Activated T-cell treated with anti-CD3 and anti-CD28 coated beads, Interleukin-2, amount 50 U/mL, for 48 hours (primary cell): ENCODE measurements at places on chromosomes 2 and 18.

DNA sequence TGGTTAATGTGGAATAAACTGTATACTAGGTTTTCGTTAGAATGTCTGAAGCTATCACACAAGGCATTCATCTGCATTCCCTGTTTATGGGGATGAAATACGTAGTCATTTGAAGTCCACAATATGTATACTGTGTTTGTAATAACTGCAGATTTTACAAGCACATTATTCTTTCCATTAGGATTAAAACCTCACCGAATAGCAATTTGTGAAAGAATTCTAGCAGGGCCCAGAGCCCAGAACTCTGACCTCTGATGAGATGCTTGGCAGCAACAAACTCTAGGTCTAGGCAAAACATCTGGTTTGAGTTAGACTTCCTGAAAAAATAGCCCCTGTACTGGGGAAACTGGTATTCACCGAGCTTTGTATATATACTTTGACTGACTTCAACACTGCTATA, 158.2 kb downstream of the SRBD1 start:
- no peak for DNase-seq

- peak; percentile 85 for DNase-seq
These were observed 46.9 kb downstream of the DNMT3A start for GRCh38 chr2:25294573-25295462.

- no peak for DNase-seq
These were observed 1038.0 kb upstream of the PIK3C3 start for GRCh38 chr18:40917056-40917455.

DNA sequence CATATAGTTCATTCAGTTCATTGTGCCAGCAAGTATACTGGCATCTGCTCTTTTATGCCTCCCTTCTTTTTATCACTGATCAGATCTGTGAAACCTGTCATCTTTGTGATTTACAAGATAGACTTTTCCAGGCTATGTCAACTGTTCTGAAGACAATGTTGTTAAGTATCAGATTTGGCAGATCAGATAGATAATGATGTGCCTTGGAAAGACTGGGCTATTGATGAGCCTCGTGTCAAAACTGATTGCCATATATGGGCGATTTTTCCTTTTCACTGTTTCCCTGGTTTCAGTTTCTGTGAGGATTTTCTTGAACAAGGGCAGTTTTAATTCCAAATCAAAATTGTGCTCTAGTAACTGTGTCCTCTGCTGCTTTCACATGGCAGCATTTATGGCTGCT, 26.6 kb downstream of the INSIG2 start:
- DNase-seq, result no peak

DNA sequence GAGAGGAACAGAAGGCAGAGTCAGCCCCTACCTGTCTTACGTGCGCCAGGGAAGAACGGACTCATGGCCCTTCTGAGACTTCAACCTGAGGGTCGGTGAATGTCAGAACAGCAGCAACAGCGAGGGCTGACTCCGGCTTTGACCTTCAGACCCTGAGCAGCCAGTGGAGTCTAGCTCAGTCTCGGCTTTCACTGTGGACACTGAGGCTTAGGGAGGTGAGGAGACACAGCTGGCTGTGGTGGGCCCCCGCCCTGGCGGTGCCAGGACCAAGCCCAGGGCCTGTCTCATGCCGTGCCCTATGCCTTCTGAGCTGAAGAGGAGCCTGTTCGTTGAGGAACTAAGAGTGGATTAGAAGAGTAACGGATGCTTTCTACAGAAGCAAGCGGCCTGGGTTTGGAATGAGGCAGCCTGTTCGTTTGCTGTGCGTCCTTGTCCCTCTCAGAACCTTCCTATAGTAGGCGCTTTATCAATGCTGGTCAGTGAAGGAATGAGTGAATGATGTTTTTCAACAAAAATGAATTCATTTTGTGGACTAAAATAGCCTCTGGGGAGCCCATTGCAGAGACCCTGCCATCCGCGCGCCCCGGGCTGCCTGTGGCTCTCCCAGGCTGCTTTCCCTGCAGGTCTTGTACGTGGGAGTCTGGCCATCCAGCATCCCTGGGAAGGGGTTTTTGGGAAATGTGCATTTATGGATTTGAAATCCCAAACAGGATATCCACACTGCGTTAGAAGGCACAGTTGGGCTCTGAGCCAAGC, 38.9 kb downstream of the ASB1 start:
- DNase-seq, result no peak

DNA sequence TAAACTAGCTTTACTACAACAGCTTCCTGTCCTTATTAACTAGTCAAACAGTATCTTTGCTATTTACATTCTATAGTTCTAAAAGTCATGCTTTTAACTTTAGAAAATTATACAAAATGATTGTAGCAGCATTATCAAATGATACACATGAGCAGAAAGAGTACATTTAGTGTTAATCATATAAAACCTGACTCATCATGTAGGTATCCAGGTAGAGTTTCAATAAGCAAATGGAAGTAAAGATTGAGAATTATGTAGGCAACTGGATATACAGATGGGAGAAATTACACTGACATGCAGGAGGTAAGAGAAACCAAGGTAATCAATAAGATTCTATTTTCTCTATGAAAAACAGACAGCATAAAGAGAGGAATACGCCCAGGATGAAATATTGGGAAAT, 33.8 kb downstream of the TRIP12 start:
- DNase-seq, result no peak

GRCh38 chr18:48462510-48462909, 53.3 kb upstream of the ZBTB7C start:
- no peak for DNase-seq

DNA sequence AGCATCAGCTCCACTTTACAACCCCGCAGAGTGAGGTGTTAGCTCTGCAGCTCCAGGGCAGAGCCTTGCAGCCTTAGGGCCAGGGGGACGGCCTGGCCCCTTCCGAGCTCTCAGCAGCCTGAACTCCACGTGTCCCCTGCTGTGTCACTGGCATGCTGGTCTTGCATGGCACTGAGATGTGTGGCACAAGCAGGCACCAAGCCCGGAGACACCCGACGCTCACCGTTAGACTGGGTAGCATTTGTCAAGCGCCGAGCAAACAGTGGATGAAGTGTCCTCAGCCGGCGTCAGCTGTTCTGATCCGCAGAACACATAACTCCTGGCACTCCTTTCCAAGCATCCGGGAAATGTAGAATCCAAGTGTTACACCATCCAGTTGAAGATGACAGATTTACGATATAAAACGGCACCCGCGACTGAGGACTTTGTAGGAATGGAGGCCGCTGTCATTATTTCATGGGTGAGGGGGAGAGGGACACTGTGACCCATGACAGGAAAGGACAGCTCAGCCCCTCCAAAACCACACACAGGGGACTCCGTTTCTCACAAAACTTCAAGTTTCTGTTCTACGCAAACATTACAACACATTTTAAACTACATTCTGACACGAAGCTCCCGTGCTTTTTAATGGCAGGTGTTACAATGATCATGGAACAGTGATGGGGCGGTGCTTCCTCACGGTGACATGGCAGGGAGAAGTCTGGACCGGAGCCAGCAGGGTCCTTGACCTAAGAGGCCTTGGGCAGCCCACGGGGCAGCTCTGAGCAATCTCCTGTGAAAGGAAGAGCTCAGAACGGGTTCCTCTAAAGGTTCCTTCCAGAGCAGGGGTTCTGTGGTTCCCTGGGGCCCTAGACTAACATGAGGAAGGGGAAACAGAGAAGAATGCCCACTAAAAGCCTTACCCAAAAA, 89.4 kb downstream of the HDAC4 start:
- DNase-seq, result peak; percentile 5

GRCh38 chr2:109436610-109437225, 177.0 kb downstream of the SEPTIN10 start:
- no peak for DNase-seq

DNA sequence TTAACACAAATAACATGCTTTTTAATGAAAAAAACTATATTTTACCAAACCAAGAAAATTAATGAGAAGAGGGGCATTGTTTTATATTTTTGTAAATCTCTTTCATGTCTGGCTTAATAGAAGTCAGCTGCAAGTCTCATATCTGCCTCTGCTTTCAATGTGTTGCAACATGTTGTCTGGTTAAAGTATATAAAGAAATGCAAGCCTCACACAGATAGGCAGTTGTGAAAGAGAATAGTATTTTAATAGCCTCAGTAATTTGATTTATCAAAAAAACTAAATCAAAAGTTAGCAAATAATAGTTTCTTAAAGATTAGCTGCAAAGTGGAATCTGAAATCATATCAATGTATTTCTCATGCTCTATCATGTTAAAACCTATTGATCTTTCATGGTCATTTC, 52.9 kb upstream of the NCOA1 start:
- no peak for DNase-seq

DNA sequence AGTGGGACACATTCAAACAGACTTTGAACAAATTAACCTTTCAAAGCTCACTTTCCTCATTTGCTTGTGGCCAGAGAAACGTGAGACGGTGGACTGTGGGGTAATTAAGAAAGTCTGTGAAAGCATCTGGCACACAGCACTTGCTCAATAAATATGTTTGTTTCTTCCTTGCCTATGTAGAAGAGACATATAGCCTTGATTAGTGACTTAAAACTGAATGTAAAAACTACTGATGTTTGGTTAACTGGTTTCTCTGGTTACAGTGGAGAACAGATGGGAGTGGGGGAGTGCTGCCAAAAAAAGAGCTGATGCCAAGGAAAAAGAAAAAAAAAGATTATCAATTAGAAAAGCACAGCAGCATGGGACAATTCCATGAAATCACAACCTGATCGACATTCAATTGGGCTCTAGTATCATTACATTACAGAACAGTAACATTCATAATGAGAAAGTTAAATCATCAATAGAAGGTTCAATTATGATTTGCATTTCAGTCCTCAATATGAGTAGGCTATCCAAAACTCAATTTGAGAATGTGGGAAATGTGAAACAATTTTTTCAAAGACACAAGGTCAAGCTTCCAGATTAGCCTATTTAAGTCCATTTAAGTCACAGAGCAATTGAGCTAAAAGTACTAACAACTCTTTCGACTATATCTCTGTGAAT, 14.7 kb downstream of the CUL3 start:
- no peak for DNase-seq

- DNase-seq, result no peak
These were observed 3.0 kb upstream of the CEP68 start for GRCh38 chr2:65053199-65053598.

- DNase-seq, result no peak
These were observed 34.5 kb downstream of the RAB31 start for GRCh38 chr18:9742524-9743131.

DNA sequence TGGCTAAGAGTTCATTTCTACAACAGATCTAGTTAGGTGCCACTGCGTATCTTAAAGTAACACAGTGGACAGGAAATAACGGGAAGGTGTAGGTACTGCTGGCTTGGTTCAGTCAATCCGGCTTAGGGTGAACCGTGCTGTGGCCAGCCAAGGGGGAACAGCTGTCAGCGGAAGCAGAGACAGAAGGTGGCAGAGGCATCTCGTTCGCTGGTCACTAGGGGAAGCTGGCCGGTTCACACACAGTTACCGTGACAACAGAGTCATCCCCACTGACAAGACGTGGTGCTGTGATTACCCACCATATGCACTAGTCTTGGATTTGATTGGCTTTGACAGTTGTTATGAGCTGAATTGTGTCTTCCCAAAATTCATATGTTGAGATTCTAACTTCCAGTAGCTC, 58.8 kb upstream of the HDAC4 start:
- peak; percentile 11 for DNase-seq

DNA sequence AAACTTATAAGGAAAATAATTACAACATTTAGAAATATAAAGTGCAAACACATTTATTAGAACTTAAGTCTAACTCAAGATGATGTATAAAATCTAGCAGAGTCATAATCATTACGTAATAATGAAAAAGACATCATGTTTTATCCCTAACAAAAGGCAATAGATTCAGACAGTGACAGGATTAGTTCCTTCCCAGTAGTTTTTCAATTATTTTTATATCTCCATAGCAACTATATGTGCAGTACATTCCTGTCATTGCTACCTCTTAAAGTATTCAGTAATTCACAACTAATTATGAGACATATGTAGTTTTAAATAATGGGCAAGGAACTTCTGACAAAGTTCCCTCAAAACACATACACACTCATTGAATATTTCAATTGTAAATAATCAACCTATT, 687.9 kb downstream of the CCDC85A start:
- DNase-seq, result no peak

DNA sequence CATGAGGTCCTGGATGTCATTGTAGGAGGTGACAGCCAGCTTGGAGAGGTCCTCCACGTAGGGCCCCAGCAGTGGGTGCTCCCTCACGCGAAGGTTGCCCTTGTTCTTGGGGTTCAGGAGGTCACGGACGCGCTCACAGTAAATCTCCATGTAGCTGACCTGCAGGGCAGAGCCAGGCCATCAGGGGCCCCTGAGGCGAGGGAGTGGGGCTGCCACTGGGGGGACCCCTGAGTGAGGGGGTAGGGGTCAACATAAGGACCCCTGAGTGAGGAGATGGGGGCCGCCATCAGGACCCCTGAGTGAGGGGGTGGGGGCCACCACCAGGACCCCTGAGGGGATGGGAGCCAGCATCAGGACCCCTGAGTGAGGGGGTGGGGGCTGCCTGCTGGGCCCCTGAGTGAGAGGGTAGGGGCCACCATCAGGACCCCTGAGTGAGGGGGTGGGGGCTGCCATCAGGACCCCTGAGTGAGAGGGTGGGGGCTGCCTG, 33.6 kb downstream of the KIF1A start:
- no peak for DNase-seq

DNA sequence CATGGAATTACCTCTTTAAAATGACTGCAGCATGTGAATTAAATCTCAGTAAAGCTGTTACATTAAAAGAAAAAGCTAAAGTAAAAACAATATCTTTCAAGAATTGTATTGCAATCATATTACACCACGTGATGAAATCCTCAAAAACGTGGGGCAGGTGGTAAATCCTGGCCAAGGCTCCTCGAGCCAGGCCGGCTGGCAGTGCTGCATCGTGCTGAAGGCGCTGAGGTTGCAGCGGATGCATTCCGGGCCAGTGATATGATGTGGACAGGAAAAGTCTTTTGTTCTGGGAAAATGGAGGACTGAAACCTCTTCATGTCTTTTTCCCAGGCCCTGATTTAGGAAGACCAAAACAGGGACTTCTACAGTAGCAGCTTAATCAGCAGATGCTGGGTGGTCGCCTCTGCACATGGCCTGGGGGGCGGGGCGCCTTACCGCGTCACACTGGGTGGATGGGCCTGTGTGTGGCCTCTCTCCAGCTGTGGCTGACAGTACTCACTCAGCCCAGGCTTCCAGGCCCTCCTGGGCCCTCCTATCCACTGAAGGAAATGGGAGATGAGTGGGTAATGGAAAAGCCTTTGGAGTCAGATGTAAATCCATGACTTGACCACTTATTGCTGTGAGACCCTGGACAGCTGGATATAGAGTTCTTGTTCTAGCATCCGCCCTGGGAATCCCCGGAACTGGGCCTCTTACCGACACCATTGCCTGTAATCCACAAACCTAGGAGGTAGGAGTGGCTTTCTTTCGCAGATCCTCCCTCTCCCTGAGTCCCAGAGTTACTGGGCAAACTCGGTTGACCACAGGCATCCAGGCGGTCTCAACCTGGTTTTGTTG, 45.1 kb downstream of the PROC start:
- no peak for DNase-seq

DNA sequence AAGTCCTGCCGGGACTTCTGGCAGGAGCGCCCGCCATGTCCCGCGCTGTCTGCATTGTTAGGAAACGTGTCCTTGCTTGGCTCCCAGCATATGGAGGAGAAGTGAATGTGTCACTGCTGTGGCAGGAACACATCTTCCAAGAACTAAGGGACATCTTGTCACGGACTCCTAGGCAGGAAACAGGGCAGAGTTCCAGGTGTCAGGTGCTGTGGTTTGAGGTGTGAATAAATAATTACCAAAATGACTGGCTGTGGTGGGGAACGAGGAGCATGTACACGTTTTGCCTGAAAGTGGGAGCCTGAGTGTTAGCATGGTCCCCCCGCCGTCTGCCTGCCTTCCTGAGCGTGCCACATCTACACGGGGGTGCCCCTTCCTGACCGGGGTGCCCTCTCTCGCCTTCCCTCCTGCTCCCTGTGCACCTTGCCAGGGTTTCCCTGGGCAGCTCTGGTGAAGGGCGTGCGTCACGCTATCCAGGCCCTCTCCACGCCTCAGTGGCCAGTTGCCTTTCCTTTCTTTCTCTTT, 237.5 kb downstream of the LDLRAD4 start:
- DNase-seq, result peak; percentile 63
